ENCODE measurements at places on chromosomes 4 and X.

DNA sequence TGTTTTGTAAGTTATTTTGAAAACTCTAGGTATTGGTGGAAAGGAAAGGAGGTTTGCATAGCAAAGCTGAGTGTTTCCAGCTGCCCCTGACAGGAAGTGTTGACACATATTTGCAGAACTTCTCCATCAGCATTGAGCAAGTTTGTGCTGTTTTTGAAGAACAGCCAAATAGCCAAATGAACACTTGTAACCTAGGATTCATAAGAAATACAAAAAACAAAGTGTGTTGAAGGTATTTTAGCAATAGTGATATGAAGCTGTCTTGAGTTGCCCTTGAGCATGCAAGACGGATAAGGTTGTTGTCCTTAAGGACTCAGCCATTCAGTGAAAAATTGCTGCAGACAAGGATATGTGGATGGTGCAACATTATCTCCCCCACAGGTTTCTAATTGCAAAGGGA, 68.3 kb upstream of the PGM2 start:
- peak; percentile 48 for DNase-seq

DNA sequence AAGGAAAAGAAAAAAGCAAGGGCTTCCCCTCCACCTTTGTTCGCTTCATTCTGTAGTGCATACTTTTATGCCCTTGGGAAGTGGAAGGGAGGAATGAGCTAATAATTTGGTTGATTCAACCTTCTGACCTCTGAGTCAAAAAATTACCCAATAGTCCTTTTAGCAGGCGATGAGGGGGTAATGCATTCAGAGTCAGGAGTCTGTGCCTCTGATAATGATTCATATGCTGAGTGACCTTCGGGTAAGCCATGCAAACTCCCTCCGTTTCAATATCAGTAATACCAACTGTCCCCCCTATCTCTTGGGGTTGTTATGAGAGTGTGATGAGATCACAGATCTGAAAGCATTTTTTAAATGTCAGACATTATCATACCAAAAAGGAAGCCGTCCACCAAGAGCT, 41.6 kb upstream of the ACSL4 start:
- peak; percentile 39 for DNase-seq

DNA sequence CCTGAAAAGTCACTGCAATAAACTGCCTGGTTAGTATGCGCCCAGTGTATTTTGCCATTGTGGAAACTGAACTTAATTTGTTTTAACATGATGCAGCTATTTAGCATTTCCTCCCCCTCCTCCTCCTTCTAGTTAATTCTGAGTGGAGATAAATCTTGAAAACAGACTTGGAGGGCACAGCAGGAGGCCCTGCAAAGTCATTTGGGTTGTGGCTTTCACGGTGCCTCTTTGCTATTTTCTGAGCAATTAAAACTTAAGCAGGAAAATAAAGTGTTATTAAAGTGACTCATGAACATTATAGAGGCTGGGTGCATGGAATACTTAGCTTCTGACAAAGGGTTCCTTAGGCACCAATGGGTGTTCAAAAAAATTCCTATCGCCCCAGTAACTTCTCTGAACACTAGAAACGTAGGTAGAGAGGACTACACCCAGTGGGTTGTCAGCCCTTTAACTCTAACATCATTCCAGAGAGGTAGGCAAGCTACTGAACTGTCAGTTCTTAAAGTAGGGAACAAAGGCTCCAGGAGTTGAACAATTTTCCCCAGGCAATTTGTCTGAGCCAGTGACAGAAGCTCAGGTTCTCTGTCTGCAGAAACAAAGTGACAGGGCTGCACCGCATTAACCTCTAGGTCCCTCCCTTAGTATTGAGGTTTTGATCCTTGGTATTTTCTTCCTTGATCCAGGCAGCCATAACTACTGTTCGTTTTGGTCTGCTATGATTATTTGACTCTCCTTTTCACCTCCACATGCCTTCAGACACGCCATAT, 158.3 kb upstream of the KIT start:
- peak; percentile 46 for DNase-seq

DNA sequence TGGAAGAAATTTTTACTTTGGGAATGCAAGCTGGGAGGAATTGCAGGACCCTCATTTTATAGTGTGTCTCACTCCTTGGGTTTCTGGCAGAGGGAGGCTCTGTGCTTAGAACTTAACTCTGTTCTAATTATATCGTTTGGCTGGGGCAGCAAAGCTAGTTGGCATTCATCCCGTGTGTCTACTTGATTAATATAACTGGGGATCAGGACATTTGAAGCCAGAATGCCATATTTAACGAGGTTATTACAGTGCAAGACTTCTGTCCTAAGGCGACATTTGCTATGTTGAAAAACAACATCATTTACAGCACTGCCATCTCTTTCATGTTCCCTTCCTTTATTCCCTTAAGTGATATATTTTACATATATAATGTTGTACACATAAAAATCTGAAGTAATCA, 179.1 kb upstream of the TBC1D9 start:
- DNase-seq: no peak

GRCh38 chr4:47786958-47787370, 50.9 kb downstream of the CORIN start:
- DNase-seq: no peak

DNA sequence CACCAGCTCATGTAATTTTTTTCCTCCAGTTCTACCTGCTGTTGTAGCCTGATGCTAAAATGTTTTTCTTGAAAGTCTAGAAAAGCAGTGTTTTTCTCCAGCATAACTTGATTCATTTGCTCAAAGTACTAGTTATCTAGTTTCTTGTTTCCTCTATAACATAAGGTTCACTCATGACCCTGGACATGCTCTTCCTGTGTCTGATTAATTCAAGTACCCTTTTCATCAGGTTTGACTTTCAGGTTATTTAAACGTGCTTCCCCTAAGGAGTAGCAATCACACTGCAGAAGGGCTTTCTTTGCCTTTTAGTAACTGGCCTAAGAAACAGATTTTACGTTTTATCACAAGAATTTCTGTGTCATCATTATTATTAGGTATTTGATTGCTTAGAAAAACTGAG, 66.8 kb upstream of the EGFL6 start:
- no peak for DNase-seq

GRCh38 chr4:101304916-101305315, 42.4 kb downstream of the PPP3CA start:
- no peak for DNase-seq

- DNase-seq: peak; percentile 22
These were observed 449 bp downstream of the CTPS2 start for GRCh38 chrX:16711893-16712547.

GRCh38 chrX:47204970-47205369, 11.3 kb downstream of the UBA1 start:
- DNase-seq: no peak

DNA sequence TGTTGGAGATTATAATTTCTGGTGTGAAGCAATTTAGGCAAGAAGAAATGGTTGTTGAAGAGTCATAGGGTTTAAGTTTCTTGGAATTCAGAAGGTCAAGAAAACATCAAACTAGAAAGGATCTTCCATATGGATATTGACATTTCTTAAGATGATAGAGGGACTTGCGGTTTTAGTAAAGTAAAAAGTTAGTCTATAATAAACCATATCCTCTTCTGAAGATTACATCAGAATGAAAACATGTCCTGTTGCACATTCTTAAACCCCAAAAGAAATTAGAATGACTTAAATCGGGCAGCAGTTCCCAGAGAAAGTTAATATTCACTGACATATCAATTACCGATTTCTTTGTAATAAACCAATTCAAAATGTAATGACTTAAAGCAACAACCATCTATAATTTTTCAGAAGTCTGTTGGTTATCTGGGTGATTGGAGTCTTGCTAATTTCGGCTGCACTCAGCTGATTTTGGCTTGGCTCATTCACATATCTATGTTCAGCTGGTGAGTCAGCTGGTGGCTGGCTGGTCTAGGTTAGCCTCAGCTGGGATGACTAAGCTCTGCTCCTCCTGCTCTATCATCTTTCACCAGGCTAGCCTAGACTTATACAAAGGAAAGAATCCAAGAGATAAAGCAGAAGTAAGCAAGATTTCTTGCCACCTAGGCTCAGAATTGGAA, 24.4 kb upstream of the DYNLT3 start:
- DNase-seq: peak; percentile 50

GRCh38 chr4:161929956-161930355, 233.8 kb downstream of the FSTL5 start:
- no peak for DNase-seq

DNA sequence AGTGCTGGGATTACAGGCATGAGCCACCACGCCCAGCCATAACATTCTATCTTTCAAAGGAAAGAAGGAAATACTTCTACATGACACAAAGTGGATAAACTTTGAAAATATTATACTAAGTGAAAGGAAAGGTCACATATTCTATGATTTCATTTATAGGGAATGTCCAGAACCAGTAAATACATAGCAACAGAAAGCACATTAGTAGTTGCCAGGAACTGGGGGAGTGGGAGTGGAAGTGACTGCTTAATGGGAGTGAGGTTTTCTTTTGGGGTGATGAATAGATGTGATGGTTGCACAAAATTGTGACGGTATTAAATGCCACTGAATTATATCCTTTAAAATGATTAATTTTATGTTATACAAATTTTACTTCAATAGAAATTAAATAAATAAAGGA, 95.7 kb upstream of the IL15 start:
- no peak for DNase-seq

GRCh38 chr4:53321151-53321983, 44.5 kb downstream of the SCFD2 start:
- peak; percentile 27 for DNase-seq

DNA sequence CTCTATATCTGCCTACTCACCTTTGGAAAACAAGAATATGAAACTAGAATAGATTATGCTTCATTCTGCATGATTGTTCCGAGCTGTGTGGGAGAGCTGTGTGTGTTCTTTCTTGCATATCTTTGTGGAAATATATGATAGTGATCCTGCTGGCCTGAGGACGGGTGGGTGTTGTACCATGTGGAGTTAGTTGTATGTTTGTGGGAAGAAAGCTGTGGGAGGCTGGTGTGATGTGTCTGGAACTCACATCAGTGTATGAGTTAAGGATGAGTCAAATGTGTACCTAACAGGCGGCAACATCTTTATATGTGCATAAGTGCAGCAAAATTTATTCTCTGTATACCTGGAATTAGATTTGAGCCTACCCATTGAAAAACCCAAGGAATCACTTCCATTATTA, 208.1 kb upstream of the ADGRL3 start:
- DNase-seq: no peak

DNA sequence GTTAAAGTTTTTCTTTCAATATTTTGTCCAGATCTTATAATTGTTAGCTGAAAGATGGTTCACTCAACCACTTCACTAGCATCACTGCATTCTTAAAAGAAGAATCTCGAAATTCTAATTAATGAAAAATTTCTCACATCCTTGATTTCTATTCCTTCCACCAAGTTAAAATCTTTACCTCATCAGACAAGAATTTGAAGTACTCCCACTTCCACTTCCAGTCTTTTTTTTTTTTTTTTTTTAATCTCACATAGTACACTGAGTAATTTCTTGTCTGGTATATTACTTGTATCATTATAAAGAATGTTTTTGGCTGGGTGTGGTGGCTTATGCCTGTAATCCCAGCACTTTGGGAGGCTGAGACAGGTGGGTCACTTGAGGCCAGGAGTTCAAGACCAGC, 73.2 kb downstream of the FBXW7 start:
- no peak for DNase-seq

GRCh38 chr4:150012851-150013360, 65.3 kb upstream of the DCLK2 start:
- no peak for DNase-seq

DNA sequence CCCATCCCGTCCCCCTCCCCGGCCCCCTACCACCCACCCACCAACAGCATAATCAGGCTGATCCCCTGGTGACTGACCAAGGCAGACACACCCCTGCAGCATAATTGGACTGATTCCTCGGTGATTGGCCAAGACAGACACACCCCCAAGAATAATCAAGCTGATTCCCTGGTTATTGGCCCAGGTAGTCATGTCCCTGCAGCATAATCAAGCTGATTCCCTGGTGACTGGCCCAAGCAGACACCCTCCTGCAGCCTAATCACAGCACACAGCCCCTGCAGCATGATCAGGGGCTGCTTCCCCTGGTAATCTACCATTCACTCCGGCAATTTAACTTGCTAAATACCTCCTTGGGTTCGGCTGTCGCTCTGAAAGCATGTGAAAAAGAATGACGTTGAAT, 47.5 kb upstream of the STS start:
- DNase-seq: no peak

GRCh38 chr4:169826634-169827187, 69.0 kb upstream of the HPF1 start:
- DNase-seq: no peak

GRCh38 chr4:110275871-110276270, 77.5 kb upstream of the ELOVL6 start:
- no peak for DNase-seq

DNA sequence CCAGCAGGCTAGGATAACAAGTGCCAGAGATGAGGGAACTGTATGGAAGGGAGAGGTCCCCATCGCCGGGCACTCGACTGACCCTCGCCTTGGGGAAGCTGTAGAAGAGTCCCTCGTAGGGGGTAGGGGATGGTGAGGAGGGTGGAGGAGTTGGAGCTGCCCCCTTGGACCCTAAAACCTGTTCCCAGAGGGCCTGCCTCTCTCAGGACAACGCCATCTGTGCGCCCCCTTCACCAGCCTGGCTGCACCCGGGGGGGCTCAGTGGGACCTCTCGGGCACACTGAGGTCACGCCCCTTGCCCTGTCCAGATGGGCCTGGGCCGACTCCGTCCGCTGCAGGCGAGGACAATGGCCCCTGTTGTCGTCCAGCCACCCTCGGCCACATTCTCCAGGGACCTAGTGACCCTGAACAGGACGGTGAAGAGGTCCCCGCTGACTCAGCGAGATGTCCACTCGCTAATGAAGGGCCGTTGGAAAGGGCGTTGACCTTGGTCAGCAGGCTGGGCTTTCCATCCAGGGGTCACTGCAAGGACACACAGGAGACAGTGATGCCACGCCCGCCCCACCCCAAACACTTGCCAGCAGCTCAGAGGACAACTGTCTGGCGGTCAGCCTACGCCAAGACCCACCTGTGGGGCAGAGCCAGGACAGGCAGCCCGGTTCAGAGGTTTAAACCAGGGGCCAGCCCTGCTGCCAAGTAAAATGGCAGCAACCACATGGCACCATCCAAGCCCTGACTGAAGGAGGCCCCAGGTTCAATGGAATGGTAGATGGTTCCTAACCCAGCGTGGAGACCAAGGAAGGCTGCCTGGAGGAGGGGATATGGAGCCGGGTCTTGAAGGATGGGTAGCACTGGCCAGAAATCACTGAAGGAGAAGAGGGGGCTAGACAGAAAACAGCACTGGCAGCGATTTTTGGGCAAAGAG, 51.2 kb downstream of the HMX1 start:
- DNase-seq: no peak

DNA sequence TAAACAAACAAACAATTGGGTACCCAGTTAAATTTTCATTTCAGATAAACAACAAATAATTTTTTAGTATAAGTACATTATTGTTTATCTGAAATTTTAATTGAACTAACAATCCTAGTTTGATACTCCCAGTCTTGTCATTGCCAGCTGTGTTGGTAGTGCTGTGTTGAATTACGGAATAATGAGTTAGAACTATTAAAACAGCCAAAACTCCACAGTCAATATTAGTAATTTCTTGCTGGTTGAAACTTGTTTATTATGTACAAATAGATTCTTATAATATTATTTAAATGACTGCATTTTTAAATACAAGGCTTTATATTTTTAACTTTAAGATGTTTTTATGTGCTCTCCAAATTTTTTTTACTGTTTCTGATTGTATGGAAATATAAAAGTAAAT, 2.9 kb downstream of the CXCL8 start:
- no peak for DNase-seq

Data from trophoblast cell (in vitro differentiated cells and primary cell).